Aorta (tissue), 5 donors: ENCODE measurements at places on chromosomes 2 and 18.

GRCh38 chr18:46335534-46336101, 231.4 kb downstream of the HAUS1 start:
- peak; percentile 69 for DNase-seq

GRCh38 chr2:147523415-147523814, 321.4 kb upstream of the ACVR2A start:
- DNase-seq = no peak

DNA sequence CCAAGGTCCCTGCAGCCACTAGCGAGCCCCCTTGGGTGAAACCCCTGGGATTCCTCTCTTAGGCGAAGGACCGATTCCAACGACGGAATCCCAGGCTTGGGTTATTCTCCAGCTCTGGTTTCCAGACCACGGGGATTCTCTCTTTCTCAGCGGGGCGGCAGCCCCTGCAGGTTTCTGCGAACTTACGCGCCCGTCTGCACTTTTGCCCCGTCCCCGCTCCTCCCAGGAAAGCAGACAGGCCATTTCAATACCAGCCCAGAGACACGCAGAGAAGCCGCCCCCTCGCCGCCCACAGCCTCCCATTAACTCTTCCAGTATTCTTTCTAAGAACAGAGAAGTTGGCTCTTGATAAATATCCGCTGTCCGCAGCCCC, 1.2 kb downstream of the CBLN2 start:
- DNase-seq = no peak

DNA sequence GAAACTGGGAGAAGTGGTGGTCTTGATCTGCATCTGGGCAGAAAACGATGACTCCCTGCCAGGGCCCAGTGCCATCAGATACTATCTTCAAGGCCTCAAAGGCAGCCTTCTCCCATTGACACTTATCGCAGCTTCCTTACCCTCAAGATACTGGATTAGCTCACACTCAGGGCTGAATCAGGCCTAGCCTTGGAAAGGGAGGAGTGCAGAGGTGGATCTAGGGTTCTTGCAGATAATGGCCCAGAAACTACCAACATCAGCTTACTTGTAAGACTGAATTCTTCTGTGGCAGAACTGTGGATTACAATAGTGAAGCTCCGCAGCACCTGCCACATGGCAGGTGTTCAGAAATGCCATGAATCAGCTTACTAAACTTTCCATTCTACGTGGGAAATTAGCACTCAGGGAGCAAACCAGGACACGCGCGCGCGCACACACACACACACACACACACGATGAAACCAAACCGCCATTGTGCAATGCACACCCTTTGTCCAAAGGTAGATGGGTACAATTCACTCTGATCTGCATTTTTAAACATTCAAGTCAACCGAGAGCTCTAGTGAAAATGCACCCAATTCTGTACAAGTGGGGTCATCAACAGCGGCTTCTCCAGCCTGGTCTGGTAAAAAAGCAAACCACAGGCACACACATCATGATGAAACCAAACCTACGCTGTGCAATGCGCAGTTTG, 26.3 kb upstream of the TMEM182 start:
- no peak for DNase-seq

GRCh38 chr18:63763831-63764600, 11.2 kb upstream of the SERPINB7 start:
- no peak for DNase-seq

GRCh38 chr2:231617059-231617926, 24.6 kb downstream of the TEX44 start:
- DNase-seq = no peak

DNA sequence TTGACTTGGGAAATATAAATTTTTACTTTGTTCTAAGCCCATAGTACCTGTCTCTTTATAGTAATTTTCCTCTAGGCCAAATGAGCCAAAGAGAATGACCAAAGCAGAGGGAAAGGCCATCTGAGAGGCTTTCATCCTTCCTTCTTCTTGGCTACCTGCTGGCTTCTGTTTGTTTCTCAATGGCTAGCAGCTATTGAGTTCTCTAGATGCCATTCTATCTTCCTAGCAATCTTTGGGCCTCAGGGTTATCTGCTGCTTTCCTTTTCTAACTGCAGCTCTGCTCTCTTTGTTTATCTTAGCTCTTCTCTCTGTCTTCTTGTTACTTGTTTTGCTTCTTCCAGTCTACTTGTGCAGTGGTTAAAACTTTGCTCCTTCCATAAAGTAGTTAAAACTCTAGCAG, 601.1 kb upstream of the NRXN1 start:
- no peak for DNase-seq

GRCh38 chr2:181203916-181204315, 223.5 kb downstream of the UBE2E3 start:
- no peak for DNase-seq

DNA sequence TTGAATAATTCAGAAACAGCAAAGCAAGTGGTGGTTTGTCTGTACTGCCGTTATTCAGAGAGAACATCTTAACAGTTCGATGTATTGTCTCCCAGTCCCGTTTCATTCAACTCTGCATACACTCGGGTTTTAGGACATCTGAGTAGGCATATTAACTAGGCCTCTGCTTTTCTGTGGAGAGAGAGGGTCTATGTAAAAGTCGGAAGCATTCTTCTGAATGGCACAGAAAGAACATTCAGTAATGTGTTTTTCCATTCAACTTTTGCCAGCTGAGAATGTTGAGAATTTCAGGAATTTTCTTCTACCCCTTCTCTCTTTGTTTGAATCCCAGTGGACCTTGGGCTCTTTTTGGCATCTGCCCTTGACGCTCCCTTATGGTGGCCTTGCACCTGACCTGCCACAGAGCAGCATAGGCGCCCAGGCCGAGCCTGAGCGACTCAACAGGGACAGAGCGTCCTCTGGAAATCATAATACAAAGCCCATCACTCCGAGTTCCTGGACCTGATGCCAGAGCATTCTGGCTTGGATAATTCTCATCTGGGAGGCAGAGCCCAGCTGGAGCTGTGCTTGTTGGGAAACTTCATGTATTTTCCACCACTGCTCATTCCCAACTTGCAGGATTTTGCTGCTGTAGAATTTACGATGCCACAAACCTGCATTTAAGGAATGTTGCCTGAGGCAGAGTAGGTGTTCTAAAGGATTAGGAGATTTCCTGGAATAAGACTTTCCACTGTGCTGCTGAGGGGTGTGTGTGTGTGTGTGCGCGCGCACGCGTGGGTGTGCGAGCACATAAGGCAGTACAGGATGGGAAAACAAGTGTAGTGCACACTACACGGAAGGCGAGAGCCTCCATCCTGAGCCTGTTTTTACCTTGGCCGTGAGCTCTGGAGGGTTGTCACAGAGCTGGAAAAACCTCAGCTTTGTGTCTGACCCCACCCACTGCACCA, 77.2 kb upstream of the TXNDC2 start:
- no peak for DNase-seq

DNA sequence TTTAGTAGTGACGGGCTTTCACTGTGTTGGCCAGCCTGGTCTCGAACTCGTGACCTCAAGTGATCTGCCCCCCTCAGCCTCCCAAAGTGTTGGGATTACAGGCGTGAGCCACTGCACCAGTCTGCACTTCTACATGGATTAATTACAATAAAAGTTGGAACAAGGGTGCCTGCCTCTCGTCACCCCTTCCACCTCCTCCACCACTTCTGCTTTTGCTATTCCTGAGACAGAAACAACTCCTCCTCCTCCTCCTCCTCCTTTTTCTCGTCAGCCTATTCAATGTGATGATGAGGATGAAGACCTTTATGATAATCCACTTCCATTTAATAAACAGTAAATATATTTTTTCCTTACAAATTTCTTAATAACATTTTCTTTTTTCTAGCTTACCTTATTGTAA, 35.2 kb downstream of the SRBD1 start:
- DNase-seq = no peak

DNA sequence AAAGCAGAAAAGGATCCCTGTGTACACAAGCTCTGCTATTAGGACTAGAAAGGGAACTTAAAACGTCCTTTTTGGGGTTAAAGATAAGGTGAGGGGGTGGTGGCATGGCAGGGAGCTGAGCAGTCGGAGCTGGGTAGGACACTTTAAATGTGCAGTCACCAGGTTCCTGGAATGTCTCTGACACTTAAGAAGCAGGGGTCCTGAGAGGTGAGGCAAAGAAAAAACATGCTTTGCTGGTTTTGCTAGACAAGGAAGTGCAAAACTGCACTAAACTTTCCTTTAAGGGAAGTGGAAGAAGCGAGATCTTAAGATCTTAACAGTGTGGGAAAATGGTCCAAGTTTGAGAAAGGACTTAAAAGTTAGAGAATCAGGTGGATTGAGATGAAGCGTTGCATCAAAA, 99.5 kb upstream of the MAP3K20 start:
- no peak for DNase-seq

- DNase-seq = no peak
These were observed 16.0 kb downstream of the ASPRV1 start for GRCh38 chr2:69945441-69945840.

GRCh38 chr18:46485675-46486194, 171.3 kb downstream of the LOXHD1 start:
- DNase-seq = no peak

DNA sequence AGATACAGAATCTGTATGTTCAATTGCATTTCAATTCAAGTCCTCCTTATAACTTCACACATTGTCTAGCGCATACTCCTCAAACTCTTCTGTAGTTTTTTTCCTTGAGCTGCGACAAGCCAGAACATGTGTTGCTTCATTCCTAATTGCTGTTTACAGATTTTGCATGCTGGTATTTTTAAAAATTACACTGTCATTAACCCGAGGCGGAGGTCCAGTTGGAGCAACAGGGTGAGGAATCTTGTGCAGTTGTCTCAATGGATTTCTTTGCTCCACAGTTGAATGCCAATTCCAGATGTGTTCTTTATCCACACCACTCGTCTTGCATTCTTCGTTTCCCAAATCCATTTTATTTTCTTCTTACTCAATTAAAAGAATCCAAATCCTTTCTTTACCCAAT, 16.4 kb upstream of the SERPINB13 start:
- no peak for DNase-seq

DNA sequence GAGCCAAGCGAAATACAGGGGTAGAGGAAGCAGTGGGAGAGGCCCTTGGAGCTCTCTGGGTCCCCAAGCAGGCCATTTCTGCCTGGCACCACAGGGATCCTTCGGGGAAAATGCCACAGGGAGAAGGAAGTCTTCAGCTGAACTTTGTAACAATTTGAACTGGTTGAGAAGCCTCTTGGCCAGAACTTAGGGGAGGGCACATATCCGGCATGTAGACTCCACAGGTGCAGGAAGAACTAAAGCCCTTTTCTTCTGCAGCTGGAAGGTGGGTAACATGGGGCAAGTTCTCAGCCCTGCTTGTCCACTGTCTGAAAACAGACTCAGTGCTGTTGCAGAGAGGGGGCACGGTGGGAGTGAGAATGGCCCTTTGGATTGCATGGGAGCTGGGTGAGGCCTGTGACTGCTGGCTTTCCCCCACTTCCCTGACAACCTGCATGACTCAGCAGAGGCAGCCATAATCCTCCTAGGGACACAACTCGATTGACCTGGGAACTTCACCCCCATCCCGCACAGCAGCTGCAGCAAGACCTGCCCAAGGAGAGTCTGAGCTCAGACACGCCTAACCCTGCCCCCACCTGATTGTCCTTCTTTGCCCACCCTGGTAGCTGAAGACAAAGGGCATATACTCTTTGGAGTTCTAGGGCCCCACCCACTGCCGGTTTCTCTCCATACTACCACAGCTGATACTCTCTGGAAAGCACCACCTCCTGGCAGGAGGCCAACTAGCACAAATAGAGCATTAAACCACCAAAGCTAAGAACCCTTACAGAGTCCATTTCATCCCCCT, 101.6 kb upstream of the FAM136A start:
- no peak for DNase-seq

DNA sequence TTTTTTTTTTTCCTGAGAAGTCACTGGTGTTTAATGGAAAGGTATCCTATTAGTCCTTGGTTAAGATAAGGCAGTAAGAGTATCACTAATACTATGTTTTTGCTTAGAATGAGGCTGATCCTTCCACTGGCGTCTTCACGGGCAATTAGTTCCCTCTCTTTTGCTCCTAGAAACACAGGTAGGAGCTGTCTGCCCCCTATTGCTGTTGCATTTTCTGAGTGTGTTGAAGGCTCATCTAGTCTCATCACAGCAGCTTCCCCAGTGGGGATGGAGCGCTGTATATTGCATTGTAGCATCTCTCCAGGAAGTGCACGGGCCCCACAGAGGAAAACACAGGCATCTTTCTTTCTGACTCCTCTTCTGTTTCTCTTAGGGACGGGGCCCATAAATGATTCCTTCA, 145.0 kb downstream of the NAPG start:
- no peak for DNase-seq

DNA sequence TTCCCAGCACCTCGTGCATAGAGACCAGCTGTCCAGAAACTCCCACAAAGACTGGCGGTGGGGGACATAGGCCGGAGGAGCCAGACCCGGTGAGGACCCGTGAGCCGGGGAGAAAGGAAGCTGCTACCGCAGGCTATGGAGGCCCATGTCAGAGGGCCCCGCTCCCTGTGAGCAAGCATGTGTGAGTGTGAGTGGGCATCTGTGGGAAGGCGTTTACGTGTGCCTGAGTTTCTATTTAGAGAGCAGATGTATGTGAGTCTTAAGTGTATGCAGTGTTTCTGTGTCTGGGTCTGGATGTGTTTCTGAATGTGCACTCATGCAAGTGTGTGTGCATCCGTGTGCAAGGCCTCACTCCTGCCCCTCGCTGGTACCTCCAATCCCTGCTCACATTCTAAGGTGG, 187.8 kb upstream of the RAB6C start:
- no peak for DNase-seq

DNA sequence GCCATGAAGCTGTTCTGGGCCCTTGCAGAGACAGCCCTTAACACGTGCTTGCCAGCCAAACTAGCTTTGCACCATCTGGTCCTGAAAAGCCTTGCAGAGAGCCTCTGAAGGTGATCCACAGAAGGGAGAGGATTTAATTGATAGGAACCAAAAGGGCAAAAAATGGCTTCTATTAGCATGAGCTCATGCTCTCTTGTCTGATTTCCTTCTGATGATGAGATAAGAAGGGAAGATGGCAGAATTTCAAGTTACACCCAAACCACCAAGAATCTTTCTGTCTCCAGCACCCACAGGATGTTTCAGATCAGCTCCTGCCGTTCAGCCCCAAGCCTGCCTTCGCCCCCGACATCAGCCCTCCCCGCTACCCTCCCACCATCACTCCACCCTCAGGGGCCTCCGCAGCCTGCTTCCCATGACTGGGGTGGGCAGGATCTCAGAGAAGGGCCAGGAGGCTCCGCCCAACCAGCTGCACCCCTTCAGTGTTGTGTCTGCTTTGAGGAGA, 23.4 kb upstream of the GLI2 start:
- DNase-seq = no peak

DNA sequence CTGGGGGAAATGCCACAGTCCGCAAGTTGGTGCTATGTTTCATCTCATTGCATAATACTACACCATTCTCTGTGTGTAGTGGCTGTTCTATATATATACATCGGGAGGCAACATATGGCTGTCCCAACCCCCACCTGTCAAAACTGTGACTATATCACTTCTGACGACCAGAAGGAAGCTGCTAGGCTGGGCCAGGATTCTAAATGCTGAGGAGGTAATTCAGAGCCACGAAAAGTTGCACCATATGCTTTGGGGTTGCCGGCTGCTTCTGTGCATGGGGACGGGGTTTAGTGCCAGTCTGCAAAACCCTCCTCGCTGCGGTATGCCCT, 117.3 kb downstream of the MSH2 start:
- DNase-seq = no peak
